Activated CD8-positive, alpha-beta memory T cell treated with anti-CD3 and anti-CD28 coated beads for 1 hour (primary cell): ENCODE measurements at places on chromosomes 2 and 18.

GRCh38 chr18:8943900-8944870 is 158.3 kb upstream of the NDUFV2 start:
- DNase-seq: no peak

- DNase-seq: no peak
Observed at GRCh38 chr18:56112984-56113383, 525.0 kb upstream of the TCF4 start.

DNA sequence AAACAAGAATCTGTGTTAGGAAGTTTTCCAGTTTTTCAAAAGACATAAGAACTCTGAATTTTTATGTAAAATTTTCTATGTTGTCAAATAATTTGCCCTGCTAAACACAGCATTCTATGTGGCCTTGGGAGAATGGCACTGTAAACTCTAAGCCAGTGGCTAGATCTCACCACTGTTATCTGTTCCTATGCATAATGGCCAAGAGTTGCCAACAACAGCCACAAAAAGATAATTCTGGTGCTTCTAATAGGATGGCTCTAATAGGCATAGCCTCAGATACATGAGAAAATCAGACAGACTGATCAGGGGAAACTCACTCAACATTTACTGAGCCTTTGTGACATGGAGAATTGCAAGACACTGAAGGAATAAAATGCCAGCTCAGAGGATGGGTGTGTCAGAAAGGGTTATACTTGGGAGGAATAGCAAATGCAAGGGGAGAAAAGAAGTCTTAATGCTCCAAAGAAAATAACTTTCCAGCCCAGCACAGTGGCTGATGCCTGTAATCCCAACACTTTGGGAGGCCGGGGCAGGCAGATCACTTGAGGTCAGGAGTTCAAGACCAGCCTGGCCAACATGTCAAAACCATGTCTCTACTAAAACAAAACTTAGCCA is 63.7 kb downstream of the COBLL1 start:
- no peak for DNase-seq

DNA sequence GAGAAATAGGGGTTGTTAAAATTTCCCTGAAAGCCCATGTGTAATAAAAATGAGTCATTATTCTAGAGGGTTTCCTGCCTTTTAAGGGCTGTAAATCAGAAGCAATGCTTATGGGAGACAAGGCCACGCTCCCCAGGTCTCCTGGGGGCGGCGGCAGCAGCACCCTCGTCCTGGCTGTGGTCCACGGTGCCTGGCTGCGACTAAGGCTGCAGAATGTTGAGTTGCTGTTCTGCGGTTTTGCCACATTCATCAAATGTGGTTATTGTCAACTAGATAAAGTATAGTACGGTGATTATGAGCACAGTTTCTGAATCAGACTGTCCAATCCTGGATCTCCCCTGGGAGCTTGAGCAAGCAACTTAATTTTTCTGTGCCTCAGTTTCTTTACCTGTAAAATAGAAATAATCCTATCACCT is 11.9 kb upstream of the AGFG1 start:
- DNase-seq: peak; percentile 14

GRCh38 chr2:73716543-73717250 is 20.4 kb downstream of the TPRKB start:
- DNase-seq: no peak

GRCh38 chr2:68280796-68281195 is 28.5 kb upstream of the PPP3R1 start:
- DNase-seq: no peak

DNA sequence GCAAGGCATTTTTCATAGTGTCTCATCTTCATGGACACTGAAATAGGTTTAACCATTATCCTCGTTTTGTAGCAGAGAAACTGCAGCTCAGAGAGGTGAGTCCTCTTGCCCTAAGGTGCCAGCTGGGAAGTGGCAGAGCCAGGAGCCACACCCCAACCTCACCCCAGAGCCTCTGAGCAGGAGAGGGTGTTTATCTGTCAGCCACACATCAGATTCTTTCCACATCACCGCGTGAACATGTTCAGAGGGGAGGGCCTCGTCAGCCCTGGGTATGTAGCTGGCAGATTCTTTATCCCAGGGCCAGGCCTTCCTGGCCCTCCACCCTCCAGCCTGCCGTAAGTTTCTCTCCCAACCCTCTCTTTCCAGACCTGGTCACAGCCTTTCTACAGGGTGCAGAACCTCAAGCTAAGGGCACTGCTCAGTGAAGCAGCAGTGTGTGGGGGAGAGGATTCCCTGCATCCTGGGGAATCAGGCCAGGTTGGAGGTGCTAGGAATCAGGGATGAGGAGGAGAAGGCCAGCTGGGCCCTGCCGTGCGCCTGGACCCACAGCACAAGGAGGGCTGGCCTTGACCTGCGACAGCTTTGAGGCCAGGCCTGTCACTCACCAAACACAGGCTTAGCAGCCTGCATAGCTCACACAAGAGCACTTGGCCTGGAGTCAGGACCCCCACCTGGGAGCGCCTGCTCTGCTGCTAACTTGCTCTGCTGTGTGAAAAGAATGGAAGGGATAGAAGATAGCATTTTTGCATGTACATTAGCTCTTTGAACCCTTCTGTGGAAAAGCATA is 111.3 kb upstream of the MCFD2 start:
- DNase-seq: no peak

GRCh38 chr18:27214831-27215230 is 29.7 kb upstream of the CHST9 start:
- no peak for DNase-seq

DNA sequence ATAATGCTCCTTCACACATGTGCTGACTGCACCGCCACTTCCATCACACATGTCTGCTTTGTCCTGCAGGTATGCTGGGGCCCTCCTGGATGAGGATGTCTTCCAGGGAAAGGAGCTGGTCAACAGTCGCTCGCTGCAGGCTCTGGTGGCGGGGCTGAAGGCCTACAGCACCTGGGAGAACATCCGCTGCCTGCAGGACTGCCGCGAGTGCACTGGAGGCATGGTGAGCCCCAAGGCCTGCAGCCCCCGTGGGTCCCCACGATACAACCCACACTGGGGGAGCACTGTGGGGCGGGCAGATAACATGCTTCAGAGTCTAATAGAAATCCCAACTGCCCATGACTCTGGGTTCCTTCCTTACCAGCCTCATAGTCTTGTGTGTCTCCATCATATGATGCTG is 187.3 kb upstream of the BCL2L11 start:
- DNase-seq: no peak

DNA sequence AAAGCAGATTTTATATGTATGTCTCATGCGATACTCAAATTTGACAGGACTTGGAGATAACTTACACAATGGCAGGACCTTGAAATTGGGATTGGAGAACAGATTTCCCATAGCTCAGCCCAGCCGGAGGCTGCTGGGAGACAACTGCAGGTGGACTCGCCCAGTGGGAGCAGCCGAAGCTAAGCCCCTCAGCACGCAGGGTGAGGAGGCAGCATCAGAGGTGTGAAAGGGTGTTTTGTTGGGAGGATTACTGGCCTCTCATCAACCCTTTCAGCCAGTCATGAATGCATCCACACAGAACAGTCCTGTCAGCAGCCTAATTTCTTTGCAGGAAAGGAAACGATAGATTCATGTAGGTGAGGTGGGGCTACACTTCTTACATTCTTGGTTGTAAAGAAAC is 110.4 kb upstream of the DYNAP start:
- DNase-seq: no peak

GRCh38 chr18:59961070-59961469 is 61.3 kb downstream of the PMAIP1 start:
- DNase-seq: no peak

DNA sequence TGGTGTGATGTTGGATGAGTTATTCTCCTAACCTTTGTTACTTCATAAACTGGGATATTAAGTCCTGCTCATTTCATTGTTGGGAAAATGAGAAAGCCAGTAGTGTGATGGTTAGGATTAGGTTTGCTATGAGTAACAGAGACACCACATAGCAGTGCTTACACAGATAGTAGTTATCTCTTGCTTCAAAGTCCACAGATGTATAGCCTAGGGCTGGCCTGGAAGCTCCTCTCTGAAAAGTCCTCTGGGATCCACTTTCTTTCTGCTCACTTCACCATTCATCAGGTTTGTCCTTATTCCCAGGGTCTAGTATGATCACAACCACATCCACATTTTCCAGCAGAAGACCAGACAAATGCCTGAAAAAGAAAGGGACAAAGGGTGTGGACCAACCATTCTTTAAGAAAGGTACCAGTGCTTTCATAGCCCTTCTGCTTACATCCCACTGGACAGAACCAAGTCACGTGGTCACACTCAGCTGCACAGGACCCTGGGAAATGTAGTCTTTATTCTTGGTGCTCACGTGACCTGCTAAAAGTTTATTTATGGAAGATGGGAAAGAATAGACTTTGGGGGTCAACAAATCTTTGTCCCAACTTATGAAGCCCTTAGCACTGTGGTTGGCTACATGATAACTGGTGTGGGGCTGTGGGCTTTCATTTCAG is 108.9 kb downstream of the INSIG2 start:
- no peak for DNase-seq

GRCh38 chr2:240341064-240341463 is 94.4 kb upstream of the GPC1 start:
- no peak for DNase-seq

DNA sequence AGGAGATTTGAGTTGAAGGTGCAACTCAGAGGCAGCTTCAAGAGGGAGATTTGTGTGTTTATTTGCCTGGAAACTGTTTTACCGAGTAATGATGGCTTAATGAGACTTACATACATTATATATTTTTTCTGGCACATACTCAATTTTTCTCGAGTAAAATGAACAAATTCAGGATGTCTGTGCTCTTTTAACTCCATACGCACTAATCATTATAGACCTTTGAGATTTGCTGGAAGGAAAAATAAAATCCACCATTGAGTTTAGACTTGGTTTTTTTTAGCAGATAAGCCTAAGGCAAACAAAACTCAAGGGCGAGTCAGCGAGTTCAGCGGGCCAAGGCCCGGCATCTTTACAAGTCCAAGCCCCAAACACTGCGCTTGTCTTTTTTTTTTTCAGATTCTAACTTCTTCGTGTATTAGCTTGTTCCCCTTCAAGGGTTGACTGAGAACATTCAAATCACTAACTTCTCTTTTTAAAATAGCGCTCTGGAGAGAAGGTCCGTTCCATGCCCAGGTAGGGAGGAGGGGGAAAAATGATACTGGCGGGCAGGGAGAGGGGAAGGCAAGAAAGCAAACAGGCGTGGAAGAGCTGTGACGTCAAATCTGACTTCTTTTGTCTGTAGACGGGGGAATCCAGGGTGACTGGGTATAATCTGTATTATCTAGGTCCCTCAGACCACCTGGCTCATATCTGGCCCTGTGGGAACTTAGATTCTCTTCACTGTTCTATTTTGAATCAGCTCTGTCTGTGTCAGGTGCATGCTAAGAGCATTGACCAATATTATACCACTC is 72.7 kb upstream of the MAP3K20 start:
- DNase-seq: no peak

DNA sequence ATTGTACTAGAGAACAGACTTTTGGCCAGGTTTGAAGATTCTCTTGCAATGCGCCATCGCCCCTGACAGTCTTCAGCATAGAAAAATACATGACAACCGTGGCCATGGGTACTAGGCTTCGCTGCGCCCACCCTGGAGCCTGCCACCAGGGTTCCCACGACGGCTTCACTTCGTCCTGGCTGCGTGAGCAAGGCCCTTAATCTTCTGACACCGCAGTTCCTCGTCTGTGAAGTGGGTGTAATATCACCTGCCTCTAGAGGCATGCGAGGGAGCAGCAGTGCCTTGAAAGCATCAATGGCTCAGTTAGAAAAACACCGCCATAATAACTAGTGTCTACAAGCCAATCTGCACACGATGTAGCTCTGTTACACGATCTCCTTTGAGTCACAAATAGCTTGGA is 175.2 kb upstream of the HS6ST1 start:
- DNase-seq: no peak

GRCh38 chr2:157934684-157935377 is 58.7 kb upstream of the ACVR1 start:
- no peak for DNase-seq

- DNase-seq: no peak
Observed at GRCh38 chr2:163338270-163338669, 397.5 kb downstream of the FIGN start.
